Neuronal stem cell (in vitro differentiated cells): ENCODE measurements at places on chromosomes 6 and 20.

DNA sequence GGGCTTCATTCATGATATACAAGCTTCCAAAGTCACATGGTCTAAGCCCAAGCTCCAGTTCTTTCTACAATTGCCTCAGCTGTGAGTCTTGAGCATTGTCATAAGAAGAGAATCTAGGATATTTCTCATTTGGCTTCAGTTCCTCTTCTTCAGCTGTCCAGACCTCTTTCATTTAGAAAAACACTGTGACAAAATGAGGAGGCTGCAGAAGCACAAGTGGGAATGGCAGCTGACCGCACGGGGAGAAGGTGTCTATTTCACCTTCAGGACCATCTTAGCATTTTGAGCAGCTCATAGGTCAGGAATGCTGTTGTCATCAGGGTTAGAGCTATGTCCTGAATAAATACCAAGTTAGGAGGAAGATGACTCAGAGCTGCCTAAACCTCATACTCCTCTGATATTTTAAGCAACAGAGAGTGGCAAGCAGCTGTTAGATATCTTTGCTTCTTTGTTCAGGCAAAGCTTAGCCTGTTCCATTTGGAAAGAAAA, 390.1 kb upstream of the CITED2 start:
- DNase-seq, result no peak

- DNase-seq, result no peak
These were observed 207.9 kb downstream of the SAMD5 start for GRCh38 chr6:147716434-147716833.

GRCh38 chr6:30895343-30895742, 11.0 kb downstream of the DDR1 start:
- DNase-seq, result no peak

DNA sequence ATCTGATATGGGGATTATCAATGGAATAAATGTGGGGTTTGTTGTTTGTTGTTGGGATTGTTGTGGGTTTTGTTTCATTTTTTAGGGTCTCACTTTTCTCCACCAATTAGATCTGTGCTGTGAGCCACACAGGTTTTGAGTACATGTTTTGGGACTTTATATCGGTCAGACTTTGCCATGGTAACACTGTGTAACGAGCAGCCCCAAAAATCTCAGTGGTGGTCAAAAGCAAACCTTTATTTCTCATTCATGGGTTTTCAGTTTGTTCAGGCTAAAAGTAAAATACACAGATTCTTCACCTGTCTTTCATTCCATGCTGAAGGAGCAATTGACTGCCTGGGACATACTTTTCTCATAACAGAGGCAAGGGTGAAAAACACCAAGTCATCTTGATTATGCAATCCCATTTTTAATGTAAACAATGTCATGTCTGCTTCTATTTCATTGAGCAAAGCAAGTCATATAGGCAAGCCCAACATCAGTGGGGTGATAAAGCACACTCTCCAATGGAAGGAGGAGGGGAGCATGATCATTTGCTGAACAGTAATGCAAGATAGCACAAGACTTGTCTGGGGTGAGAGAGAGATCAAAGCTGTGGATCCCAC, 101.1 kb upstream of the PLCB4 start:
- no peak for DNase-seq

- no peak for DNase-seq
These were observed 95.4 kb downstream of the TMEM170B start for GRCh38 chr6:11632795-11633511.

DNA sequence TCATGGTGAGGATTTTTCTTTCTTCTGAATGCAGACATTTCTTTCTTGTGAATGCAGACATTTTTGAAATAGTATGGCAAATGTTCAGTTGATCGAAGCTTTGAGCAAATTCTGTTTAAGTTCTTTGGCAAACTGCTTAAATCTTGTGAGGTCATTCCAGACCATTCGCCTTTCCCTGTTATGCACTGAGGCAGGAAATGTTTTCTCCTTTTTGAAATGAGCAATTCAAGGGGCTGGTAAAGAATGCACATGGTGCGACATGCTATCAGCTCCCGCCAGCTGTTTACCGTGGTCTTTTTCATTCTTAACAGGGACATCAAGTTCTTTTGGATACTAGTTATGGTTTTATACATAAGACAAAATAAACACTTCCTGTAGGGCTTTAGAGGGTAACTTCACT, 112.0 kb upstream of the CCN2 start:
- no peak for DNase-seq

DNA sequence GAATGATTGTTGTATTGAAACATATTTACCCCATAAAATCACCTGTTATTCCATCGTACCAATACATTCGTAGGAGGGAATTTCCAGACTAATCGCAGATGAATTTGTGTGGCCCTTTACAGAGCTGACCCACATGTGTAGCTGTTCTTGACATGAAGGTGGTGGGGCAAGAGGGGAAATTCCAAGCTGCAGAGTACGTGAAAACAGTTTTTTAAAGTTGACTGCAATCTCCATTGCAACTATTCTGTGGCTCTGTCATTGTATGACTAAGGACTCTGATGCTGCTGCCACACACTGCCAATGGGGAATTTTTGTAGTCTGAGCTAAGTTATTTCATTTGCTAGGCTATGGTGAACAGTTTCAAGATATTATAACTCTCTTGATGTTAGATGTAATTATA, 46.4 kb upstream of the ADTRP start:
- no peak for DNase-seq

GRCh38 chr20:10660661-10661060, 13.1 kb downstream of the JAG1 start:
- no peak for DNase-seq

DNA sequence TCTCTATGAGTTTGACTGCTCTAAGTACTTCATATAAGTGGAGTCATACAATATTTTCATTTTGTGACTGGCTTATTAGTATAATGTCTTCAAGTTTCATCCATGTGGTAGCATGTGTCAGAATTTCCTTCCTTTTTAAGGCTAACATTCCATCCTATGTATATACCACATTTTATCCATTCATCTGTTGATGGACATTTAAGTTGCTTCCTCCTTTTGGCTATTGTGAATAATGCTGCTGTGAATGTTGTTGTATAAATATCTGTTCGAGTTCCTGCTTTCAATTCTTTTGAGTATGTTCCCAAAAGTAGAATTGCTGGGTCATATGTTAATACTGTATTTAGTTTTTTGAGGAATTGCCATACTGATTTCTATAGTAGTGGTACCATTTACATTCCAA, 79.5 kb downstream of the PTPRA start:
- DNase-seq, result no peak

DNA sequence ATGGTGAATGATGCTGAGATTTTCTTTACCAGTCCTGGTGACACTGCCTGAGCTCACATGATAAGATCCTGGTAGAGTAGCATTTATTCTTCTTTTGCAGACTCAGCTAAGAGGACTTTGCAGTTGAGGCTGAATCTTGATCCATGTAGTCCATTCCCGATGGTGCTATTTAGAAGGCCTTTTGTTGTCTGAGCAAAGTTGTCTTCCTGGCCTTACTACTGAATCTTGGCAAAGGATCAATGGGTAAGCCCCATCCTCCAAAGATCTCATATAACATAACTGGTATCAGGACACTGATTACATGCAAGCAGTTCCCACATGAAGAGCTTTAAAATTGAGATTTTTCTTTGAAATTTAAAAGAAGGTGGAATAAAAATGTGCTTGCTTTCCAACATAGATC, 291.6 kb downstream of the SOX4 start:
- DNase-seq, result no peak

DNA sequence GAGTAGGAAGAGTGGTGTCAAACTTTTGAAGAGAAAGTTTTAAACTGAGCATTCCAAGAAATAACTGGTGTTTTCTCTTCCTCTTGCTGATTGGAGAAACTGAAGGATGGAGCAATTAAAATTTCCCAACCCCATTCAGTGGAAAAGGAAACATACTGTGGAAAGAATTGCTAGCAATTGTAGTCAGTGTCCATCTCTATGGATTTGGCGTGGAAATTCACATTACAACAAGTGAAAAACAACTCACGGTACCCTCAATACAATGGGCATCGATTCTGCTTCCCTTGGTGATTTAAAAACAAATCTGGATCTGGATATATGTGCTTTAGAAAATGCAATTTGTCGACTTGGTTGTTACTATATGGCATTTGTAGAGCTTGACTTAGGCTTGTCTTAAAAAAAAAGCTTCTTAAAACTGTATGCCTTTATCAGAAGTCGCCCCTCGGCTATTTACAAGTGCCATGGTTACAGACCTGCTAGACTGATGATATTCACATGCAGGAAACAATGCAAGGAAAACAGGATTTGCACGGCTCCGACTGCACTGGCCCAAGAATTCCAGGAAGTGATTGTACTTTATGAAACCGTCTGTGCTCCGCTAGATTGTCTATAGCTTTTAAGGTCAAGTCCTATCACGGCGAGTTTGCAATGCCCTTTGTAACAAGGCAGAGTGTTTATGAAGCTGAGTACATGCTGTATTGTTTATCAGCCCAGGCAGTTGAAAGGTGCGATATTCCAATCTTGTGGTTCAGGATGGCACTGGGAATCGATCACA, 131.7 kb upstream of the PHACTR1 start:
- DNase-seq, result no peak

DNA sequence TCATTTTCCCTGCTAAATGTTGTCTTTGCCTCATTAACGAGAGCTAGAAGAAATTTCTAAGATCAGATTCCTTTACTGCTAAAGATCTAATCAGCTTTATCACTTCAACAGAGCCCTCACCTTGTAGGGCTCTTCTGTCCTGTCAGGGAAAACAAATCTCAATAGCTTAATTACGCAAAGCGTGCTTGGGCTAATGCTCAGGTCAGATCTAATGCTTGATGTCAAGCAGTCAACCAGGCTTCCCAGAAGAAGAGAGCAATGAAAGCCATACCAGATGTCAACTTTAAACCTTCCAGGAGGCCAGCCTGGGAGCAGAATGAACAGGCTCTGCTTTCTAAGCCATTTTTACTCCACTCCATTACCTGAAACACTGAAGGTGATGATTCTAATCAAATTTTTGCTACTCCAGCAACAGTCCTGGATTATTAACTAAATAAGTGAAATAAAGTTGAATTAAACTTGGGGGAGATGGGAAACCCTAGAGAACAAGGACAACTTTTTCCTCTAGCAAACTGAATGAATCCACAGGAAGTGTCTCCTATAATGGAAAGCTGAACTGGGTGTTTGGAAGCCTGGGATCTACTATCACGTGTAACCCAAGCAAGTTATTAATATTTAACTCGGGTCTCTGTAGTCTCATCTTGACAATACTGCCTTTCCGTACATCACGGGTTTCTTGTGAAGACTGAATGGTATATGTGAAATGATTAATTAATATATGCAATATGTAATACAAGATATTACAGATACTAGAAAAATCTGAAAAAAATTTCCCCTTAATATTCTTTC, 273.7 kb downstream of the PTPRK start:
- no peak for DNase-seq

GRCh38 chr20:22575087-22575721, 9.2 kb downstream of the FOXA2 start:
- DNase-seq, result no peak

DNA sequence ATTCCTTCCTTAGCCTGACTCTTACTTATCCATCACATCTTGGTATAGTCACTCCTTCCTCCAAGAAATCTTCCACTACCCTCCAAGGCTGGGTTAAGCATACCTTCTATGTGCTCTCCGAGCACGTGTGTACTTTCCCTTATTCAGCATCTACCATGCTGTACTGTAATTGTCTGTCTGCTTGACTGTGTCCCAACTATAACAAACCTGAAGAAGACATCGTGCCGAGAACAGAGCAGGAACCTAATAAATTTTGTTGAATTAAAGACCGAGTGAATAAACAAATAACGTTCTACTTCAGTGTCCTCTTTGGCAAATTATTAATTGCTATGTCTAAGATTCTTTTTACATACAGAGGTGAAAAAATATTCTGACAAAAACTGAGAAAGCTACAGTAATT, 35.8 kb downstream of the USP49 start:
- DNase-seq, result no peak

DNA sequence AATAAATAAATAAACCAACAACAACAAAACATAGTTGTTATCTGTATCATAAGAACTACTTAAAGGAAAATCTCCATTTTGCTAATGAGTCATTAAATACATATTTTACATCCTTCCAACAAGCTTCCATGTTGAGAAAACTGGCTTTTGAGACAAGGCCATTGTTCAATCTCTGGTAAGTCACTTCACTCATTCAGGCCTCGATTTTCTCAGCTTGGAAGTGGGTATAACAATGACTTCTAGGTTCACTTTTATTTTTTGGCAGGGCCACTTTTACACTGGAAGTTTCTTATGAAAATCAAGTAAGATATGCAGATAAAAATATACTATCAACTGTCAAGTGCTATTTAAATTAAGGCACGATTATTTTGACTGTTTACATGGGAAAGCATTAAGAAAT, 30.0 kb downstream of the WRNIP1 start:
- DNase-seq, result no peak

GRCh38 chr20:24546232-24546892, 76.9 kb downstream of the SYNDIG1 start:
- no peak for DNase-seq

- DNase-seq, result no peak
These were observed 24.0 kb upstream of the DDO start for GRCh38 chr6:110439356-110439755.

- peak; percentile 72 for DNase-seq
These were observed 60.8 kb upstream of the MAP3K4 start for GRCh38 chr6:160930547-160931377.

DNA sequence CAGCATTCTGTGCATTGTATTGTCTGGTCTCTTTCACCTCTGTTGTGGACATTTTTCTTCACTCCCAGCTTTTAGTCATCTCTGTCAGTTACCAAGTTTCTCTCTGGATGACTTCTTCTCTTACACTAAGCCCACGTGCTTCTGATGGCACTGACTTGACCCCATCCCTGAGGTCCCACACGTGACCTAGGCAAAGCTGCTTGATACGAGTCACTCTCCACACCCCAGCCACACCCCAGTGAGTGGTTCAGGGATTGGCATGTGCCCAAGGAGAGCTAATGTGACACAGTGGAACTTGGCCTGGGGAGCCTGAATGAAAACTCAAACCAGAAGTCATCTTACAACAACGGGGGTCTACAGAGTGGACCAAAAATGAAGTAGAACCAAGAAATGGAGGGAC, 32.2 kb downstream of the HTR1E start:
- no peak for DNase-seq

DNA sequence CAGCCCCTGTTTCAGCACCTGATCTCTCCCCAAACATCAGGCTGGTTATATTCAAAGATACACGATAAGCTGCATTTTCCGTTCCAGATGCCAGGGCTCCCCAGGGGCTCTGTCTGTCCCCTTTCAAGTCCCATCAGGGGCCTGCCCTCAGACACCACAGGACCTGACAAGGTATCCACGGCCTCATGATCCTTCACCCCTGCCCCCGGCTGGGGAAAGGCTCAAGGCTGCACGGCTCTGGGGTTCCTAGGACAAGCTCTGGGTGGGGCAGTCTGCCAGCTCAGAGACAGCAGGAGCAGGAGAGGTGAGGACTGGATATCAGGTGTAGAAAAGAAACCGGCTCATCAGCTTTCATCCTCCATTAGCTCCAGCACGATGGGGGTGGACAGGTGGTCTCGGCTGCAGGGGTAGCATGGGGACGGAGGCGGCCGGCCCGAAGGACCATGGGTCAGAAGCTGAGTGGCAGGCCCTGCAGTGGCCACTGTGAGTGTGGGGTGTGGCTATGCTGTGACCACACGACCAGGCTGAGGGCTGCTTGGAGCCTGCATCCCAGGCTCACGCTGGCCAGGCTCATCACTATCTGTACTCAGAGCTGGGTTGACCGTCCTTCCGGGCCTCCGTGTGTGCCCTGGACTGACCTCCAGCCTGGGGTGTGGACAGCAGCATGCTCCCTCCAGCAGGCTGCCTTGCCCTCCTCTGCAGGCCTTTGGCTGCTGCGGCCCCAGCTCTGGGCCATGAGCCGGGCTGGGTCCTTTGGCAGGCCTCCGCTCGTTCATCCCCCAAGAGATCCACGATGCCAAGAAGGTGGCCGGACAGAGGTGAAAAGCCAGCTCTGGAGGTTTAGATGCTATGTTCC, 386.2 kb downstream of the THBS2 start:
- no peak for DNase-seq
